ENCODE measurements at places on chromosomes 11 and 22.

DNA sequence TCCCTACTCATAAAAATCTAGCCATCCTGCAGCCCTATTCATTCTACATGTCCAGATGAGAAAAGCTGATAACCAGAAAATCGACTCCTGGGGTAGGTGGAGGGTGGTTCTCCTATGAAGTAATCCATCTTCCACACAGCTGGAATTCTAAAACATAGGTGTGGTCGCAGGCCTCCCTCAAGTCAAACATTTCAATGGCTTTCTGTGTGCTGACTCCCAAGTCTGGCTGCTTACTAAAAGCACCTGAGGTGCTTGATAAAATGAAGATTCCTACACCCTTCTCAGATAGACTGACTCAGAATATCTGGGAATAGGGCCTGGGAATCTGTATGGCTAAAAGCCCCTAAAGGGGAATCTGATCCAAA lies 26.1 kb downstream of the IRAG1 start:
- peak; percentile 82 for DNase-seq

DNA sequence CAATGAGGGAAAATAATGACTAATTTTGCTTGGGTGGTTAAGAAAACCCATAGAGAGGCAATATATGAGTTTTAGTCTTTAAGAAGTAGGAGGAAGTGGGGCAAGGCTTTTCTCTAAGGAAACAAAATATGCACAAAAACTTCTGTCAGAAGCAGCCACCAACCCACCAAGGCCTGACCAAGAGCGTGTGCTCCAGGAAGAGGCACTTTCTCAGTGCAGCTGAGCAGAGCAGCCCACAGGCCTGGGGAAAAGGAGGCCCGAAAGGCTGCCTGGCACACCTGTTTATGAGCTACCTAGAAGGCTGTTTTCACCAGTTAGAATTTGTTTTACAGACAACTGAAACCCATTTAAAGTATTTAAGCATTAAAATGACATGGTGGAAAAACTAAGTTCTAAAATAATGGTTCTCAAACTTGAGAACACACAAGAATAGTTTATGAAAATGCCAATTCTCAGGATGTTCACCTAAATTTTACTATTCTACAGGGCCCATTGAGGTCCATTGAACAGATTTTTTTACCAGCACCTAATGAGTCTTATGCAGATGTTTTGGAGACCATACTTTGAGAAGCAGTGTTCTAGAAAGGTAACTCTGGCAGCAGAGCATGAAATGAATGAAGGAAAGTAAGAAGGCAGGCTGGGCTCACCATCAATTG lies 160.5 kb upstream of the DDI1 start:
- DNase-seq: no peak

GRCh38 chr11:70738661-70739060 lies 340.3 kb downstream of the CTTN start:
- DNase-seq: no peak

DNA sequence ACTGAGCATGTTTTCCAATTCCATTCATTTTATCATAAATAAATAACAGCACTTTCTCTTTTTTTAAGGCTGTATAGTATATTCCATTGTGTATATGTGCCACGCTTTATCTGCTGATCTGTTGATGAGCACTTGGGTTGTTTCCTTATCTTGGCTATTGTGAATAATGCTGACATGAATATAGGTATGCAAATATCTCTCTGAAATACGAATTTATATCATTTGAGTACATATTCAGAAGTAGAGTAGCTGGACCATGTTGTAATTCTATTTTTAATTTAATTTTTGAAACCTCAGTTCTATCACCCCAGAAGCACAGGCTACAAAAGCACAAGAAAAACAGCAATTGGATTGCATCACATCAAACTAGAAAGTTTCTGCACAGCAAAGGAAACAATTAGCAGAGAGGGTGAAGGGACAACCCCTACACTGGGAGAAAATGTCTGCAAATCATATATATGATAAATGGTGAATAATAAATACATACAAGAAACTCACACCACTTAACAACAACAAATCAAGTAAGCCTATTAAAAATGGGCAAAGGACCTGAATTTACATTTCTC lies 43.4 kb downstream of the XKR3 start:
- no peak for DNase-seq

DNA sequence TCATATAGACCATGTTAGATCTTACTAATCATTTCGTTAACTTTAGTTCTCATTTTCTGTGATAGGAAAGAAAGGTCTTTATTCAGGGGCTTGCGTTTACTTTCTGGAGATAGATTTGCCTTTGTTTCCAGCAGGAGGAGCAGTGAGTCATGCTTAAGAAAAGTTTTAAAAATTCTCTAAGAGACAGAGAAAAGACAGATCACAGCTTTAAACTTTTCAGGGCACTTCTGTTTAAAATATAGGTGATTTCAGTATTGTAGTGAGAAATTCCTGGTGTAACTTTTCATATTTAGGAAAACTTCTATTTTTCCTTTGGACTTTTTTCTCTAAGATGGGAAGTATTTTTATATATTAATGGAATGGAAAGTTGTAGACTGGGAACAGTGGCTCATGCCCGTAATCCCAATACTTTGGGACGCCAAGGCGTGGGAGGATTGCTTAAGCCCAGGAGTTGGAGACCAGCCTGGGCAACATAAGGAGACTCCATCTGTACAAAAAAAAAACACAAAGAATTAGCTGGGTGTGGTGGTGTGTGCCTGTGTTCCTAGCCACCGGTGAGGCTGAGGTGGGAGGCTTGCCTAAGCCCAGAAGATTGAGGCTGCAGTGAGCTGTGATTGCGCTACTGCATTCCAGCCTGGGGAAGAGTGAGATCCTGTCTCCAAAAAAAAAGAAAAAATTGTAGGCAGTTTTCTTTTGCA lies 60.3 kb downstream of the ATXN10 start:
- no peak for DNase-seq

- DNase-seq: no peak
These were observed 160.7 kb downstream of the BARX2 start for GRCh38 chr11:129536338-129536737.

- no peak for DNase-seq
These were observed 47.7 kb downstream of the APOL1 start for GRCh38 chr22:36300396-36301212.

DNA sequence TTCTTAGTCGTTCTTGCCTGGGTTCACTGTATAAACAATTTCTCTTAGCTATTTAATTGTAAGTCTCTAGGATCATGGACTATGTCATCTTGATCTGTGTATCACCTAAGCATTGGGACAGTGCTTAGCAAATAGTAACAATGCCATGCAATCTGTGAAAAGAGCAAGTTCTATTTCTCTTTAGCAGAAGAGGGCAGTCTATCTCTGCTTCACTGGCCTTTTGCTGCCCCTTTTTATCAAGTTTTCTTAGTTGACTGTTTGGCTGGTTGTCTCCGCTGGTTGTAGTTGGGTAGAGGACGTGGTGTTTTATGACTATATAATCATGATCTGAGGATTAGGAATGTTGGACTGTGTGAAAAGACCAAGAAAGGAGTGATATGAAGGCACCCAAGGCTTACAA lies 315.0 kb downstream of the JRKL start:
- no peak for DNase-seq

- DNase-seq: no peak
These were observed 134.1 kb downstream of the COMMD9 start for GRCh38 chr11:36155124-36155561.

GRCh38 chr22:47043835-47044721 lies 281.6 kb downstream of the TBC1D22A start:
- DNase-seq: peak; percentile 64

- DNase-seq: no peak
These were observed 33.8 kb downstream of the TECTA start for GRCh38 chr11:121134741-121135312.

DNA sequence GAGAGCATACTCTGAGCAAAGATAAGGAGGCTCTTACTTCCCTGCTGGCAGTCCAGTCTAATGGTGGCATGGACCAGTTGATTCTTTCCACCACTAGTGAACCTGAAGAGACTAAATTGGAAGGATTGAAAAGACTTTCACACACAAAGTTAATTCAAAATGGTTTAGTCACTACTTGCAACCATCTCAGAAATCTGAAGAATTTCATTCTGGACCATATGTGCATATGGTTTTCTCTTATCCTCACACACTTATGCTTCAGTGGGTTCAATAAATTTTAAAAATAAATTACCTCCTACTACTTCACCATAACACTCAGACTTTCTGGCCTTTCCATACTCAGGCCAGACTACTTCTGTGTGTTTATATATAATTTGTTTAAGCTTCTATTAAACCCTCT lies 44.7 kb downstream of the CADM1 start:
- DNase-seq: peak; percentile 91

Measured in fibroblast of skin of abdomen (primary cell).